ENCODE measurements at places on chromosomes 7 and 10.

- DNase-seq = no peak
These were observed 74.2 kb upstream of the HECW1 start for GRCh38 chr7:43038254-43038653.

DNA sequence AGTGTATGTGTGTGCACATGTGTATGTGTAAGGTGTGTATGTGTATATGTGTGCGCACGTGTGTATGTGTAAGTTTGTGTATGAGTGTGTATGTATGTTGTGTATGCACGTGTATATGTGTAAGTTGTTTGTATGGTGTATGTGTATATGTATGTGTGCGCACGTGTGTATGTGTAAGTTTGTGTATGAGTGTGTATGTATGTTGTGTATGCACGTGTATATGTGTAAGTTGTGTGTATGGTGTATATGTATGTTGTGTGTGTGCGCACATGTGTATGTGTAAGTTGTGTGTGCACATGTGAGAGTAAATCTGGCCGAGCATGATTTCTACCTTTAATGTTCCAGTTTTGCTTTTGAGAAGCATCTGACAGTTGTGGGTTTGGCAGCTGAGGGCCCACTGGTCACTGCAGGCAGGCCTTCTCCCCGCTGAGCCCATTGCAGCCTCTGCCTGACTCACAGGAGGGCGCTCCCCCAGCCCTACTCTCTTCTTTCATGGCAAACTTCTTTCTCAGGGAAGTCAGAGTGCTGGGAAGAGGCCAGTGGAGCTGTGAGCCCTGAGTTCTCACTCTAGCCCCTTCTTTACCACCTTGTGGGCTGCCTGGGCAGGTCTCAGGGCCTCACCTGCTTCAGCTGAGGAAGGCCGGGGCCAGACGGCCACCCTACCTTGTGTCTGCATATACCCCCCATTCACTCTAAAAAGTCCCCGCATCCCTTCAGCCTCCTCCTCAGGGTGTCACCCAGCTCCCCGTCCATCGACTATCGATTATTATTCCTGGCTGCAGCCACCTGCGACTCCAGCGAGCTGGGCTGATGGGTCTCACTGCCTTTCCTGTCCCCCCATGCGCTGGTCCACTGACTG, 11.2 kb downstream of the WDR86 start:
- no peak for DNase-seq

- no peak for DNase-seq
These were observed 337.5 kb downstream of the RPS24 start for GRCh38 chr10:78371136-78371535.

DNA sequence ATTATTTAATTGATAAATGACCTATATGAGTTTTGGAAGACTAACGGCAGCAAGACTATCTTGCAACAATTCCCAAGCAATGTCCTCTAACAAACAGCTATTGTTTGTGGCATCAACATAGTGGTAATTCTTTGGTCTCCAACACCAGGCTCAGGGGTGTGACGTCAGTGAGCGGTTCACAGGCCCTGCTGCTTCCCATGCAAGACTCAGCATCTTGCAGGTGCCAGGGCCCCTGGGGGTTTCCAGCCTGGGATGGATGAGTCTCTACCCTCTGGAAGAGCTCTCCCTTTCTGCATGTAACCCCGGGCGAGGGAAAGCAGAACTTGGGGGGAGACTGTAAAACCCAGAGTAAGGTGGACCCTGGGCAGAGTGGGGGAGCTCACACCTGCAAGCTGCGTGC, 164.7 kb downstream of the ACTR3B start:
- no peak for DNase-seq

GRCh38 chr7:154503962-154504550, 451.9 kb downstream of the DPP6 start:
- peak; percentile 21 for DNase-seq

DNA sequence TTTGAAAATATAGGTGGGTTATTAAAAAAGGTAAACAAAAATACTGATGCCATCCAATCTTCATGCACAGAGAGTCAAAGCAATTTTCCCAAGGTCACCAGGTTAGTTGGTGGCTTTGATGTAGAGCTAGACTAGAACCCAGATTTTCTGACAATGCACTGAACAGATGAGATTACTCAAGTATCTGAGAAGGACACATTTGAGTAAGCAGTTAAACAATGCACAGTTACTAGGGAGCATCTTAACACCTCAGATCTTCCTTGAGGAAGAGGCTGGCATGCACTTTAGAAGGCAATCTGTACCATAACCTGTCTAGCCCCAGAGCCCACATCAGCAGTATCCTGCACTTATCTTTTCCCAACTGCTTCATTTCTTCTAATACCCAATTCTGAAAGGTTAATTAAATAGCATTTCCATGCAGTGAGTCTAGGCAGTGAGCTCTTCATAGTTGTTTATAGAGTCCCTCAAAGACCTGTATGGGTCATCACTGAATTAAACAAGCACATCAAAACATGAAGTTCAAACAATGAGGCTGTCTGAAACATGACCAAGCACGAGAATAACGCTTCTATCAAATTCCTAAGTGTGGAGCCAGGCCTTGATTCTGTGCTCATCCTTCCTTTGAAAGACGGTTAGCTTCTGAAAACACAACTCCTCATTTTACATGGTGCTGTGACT, 38.2 kb upstream of the ANK3 start:
- no peak for DNase-seq

- no peak for DNase-seq
These were observed 9.5 kb upstream of the TRPV6 start for GRCh38 chr7:142894985-142895593.

- DNase-seq = no peak
These were observed at the start of gene CDC14C for GRCh38 chr7:48924433-48924832. Gene CDC14C (plus strand): TSS chr7:48924547. CDS start chr7:48924673, 126 bp downstream.

- DNase-seq = no peak
These were observed 13.9 kb downstream of the FKBP6 start for GRCh38 chr7:73341877-73342276.

- no peak for DNase-seq
These were observed 6.9 kb downstream of the TMEM60 start for GRCh38 chr7:77791336-77791735.

DNA sequence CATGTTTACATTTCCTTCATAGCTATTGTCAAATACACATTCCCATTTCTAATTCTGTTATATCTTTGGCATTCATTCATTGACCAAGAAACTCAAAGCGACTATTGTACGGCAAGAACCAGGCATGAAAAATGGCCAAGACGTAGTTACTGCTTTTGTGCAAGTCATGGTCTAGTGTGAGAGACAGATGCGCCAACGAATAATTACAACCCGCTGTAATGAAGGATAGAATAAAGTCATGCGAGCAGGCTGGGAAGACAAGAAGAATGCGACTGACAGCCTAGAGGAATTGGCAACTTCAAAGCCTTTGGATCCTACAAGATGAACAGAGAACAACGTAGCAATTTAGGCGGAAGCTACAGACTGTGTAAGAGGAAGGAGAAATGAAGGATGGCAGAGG, 221.2 kb downstream of the CALN1 start:
- no peak for DNase-seq

- DNase-seq = no peak
These were observed 90.9 kb downstream of the NT5C2 start for GRCh38 chr10:103102195-103102594.

- no peak for DNase-seq
These were observed 5.4 kb downstream of the RAB11FIP2 start for GRCh38 chr10:118041316-118041715.

DNA sequence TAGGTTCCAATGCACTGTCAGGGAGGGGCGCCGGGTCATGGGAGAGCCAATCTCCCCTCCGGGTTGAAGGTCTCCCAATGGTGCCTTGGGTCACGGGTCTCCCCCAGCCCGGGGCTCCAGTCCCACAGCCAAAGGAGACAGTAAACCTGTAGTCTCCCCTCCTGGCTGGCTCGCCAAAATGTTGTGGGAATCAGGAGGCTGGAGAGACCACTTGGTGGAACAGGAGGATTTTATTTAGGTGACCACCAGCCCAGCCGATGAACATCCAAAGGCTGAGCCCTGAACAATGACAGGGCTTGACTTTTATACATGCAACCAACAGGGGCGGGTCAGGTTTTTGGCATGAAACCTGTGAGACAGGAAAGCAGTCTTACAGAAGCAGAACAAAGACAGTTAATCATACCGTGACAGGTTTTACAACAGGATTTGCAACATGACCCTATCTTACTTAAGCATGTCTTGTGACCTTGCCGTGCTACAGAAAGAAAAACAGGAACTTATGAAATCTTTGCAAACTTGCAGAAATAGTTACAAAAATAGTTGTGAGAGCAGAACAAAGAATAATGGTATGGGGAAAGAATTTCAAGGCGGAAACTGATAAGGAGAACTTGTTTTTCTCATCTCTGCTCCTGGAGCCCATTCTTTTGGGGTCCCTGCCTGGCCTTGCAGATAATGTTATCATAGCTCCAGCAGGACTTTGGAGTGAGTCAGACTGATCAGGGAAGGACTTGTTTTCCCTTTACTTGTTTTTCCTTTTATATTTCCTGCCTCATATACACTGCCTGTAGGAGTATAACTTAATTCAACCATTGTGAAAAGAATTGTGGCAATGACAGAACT, 7.1 kb downstream of the ERV3-1 start:
- peak; percentile 3 for DNase-seq

- DNase-seq = no peak
These were observed 287.2 kb upstream of the GHITM start for GRCh38 chr10:83852146-83852545.

DNA sequence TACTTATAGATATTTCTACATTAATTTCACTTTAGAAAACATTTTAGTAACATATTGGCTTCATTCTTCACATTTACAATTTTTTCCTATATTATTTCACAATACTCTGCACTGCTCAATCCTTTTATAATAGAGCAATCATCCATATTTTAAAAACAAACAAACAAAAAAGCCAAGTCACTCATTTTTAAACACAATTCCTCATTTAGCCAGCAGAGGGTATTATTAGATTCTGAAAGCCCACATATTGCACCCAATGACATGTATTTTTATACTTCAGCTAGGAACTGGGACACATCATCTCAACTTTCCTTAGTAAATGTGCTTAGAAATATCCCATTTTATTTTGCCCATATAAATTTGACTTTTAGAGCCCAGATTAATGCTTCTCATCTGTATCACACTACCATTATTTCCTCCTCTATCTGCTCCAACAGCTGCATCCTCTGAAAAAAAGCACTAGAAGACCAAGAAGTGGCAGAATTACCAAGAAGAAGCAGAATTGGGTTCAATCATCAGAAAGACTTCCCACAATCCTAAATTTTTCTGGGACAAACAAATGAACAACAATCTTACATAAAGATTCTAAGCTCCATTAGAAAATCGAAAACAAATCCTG, 29.5 kb downstream of the CTNNA3 start:
- DNase-seq = no peak

DNA sequence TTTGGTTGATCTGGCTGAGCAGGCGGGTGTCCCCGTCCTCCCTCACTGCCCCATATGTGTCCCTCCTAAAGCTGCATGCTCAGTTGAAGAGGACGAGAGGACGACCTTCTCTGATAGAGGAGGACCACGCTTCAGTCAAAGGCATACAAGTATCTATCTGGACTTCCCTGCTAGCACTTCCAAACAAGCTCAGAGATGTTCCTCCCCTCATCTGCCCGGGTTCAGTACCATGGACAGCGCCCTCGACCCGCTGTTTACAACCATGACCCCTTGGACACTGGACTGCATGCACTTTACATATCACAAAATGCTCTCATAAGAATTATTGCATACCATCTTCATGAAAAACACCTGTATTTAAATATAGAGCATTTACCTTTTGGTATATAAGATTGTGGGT, 26.9 kb upstream of the TRIM56 start:
- DNase-seq = no peak

DNA sequence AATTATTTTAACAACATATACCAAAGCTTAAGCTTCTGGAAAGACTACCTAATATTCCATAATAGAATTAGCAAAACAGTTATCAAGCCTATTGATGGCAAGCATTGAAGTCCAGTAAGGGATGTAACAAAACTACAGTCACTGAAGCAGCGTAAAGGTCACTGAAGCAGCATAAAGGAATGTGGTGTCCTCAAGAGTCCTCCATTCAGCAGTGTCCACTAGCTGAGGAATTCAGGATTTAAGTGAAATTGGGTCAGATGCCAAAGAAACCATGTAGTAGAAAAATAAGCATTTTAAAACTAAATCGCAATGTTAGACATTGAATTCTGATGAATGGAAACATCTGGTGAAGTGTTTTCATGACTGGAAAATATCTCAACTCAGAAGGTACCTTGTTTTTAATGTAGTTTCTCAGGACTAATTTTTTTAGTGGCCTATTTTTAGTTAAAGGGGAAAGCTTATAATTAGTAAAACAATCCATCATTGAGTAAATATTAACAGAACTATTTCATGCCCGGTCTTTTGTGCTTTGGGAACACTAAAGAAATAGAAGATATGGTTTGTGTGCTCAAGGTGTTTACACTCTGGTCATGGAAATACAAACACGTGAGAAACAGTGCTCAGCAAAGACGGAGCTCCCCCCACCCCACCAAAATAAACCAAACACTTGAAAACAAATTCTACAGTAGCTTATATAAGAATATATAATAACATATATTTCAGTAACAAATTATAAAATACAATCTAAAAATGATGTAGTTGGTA, 121.4 kb downstream of the CDK14 start:
- no peak for DNase-seq

DNA sequence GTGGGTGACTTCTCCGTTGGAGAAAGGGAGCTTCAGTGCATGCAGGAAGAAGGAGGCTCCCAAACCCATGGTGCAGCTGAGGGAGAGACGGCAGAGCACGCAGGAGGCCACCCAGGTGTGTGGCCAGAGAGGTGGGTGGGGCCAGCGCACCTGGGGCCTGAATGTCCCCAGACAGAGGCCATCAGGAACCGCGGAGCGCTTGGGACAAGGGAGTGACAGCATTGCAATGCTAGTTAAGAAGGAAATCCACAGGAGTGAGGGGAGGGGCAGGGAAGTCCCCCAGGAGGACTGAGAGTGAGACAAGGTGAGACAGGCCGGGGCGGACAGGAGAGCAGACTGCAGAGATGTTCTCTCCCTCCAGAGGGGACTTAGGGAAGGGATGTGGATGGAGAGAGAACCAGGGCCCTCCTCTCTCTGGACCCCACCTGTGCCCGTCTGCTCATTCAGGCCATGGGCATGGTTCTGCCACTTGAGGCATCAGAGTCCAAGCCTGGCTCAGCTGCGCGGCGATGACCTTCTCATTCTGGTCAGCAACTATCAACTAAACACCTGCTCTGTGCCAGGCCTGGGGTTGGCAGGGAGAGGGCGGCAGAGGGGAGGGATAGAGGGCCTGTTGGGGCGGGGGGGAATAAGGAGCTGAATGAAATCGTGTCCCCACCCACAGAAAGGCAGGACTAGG, 69.4 kb upstream of the COL13A1 start:
- DNase-seq = no peak

- DNase-seq = no peak
These were observed 277.1 kb downstream of the CACNA2D1 start for GRCh38 chr7:82166260-82167015.

DNA sequence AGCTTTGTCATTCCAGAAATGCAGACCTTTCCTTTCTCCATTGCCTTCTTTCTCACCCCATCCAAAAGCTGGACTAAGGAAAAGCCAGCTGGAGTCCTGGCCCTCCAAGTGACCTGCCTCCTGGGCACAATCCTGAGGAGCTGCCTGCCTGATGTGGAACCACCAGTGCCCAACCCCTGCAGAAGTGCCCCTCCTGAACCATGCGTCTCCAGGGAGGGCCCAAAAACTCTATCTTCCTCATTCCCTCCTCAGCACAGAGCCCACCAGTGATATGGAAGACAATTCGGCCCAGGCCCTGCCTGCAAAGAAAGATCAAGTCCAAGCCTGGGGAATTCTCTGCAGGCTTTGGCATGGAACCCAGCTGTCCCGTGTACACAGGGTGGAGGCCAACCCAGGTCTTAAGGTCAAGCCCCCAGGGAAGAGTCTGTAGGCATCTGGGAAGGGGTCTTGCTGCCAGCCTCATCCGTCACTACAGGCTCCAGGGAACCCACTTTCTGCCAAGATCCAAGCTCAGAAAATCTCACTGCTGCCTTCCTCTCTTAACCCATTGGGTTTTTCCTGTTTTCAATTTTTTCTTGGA, 3.5 kb upstream of the GRID1 start:
- no peak for DNase-seq
